Activated T-helper 1 cell treated with anti-CD3 and anti-CD28 coated beads, Interleukin-2, amount 50 U/mL, for 16 hours (primary cell): ENCODE measurements at places on chromosomes 5 and 9.

GRCh38 chr9:14325147-14325546 lies 11.2 kb upstream of the NFIB start:
- DNase-seq, result no peak

- DNase-seq, result no peak
These were observed at the start of gene FAM170A for GRCh38 chr5:119629339-119629738. Gene FAM170A (plus strand): TSS chr5:119629558. CDS start chr5:119629769, 211 bp downstream.

DNA sequence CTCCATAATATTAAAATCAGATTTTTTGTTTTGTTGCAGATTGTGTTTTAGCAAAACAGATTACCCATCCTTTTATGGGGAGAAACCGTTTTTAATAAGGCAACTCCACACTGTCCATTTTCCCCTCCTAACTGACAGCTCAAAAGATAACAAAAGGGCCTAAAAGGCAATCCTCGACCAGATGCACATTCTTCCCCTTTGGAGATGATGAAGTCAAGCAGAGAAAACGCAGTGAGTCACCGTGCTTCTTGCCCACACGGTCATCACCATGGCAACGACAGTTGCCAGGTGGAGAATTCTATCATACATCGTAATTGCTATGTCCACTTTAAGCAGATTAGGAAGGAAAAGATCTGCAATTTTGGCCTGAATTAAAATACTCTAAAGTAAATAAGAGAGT lies 96.4 kb downstream of the DIRAS2 start:
- no peak for DNase-seq

- no peak for DNase-seq
These were observed 26.3 kb upstream of the SYNPO start for GRCh38 chr5:150613991-150614660.

- no peak for DNase-seq
These were observed 269.9 kb downstream of the MAN2A1 start for GRCh38 chr5:109959652-109960051.

- no peak for DNase-seq
These were observed 1.4 kb upstream of the CSNK1A1 start for GRCh38 chr5:149552553-149553160.

DNA sequence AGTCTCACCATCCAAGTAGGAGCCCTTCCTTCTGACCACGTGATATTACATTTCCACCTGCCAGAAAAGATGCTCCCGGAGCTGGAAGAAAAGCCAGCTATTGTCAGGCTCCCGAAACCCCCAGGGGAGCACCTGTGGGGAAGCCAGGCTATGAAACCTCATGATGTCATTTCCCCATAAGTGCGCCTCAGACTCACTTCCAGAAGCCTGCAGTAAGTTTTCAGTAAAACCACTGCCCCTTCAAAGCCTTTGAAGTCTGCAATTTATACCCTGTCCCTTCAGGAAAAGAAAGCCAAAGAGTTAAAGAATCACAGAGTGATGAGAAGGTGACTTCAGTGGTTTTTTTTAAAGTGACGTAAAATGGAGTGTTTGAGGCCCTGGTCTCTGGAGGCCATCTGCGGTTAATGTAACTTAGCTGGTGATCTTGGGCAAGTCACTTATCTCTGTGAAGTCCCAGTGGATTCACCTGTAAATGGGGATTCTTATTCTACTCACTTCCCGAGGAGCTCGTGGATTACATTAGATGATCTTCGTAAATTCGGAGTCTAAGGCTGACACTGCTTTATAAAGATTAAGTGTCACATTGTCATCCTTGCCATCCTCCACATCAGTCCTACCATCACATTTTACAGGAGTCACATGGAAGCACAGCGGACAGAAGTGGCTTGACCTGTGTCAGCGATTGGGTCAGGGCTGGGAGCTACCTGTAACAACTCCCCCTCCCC lies 2.6 kb upstream of the SEMA6A start:
- no peak for DNase-seq

DNA sequence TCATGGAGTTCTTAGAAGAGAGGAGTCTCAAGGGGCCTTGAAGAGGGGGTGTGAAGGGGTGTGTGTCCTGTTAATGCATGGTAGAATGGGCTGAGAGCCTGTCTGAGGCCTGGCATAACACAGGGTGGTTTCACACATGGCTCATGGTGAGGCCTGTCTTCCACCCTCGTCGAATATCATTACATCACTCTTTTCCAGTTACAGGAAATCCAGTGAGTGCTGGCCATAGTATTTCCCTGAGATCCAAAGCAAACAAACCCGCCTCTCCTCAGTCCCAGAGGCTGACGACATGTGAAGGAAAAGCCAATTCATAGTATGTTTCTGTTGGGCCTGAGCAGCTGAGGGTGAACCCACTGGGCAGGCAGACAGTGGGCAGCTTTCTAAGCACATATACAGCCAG lies 159.4 kb upstream of the NR3C1 start:
- DNase-seq, result no peak

DNA sequence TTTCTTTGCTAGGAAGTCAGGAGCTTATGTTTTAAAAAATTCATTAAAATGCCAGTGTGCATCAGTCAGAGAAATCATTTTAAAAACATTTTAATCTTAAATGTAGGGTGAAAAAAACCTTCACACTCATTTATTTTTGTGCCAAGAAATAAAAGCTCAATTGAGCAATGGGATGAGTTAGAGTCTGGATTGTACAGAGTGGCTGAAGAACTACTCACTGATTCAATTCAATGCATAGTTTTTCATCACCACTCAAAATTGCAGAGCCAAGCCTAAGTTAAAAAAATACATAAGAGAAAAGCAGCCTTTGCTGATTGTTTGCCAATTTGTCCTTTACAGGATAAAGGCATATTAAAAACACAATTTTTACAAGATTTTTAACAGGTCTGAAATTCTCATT lies 168.2 kb upstream of the DMRTA1 start:
- DNase-seq, result no peak

- DNase-seq, result no peak
These were observed 84.9 kb downstream of the SLC28A3 start for GRCh38 chr9:84255696-84256095.

- no peak for DNase-seq
These were observed 59.5 kb upstream of the PCA3 start for GRCh38 chr9:76704593-76705204.

DNA sequence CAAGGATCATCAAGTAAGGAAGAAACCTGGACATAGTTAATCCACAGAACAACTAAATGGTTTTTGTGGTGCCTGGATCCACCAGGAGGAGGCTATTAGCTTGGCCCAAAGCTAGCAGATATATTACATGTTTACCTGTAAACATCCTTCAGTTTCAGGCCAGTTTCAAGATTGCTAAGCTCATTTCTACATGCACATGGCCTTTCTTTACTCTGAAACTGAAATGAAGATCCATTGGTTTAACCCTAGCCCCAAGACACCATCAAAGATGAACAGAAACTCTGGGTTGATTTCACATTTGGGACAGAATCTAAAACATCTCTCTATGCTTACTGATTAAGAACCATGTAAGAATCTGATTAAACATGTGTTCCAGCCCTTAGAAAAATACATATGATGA lies 611.8 kb downstream of the TLE1 start:
- DNase-seq, result no peak

GRCh38 chr9:99030092-99030511 lies 74.8 kb upstream of the TGFBR1 start:
- no peak for DNase-seq

DNA sequence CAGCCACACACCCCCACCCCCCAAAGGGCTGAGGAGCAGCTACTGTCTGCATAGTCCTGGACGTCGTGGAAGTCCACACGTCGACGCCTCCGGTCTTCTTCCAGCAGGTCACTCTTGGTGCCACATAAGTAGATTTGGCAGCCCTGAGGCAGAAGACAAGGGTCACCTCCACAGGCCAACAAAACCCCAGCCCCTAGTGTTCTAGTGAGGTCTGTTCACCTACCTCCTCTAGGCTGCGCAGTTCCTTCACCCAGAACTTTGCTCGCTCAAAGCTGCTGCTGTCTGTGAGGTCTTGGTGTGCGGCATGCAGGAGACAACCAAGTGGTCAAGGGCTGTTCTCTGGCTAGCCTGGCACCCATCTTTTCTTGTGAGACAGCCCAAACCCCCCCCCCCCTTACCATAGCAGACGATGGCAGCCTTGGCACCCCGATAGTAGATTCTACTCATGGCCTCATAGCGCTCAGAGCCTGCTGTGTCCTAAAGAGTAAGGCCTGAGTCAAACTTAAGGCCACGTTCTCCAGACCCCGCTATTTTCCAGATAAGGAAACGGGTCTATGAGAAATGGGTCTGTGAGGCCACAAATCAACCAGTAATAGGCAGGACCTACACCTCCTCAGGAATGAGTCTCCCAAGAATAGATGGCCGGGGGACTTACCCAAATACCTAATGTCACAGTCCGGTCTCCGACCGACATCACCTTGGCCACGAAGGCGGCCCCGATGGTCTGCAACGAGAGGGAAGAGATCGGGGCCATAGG lies 987 bp downstream of the RAB24 start:
- no peak for DNase-seq

GRCh38 chr5:56962286-56962685 lies 10.4 kb upstream of the MIER3 start:
- DNase-seq, result no peak

- DNase-seq, result no peak
These were observed 16.4 kb upstream of the C5orf58 start for GRCh38 chr5:170216257-170216864.

- DNase-seq, result no peak
These were observed 60.3 kb upstream of the RIOK2 start for GRCh38 chr5:97243353-97243752.

GRCh38 chr9:136855461-136856078 lies 3.4 kb downstream of the MAMDC4 start:
- no peak for DNase-seq

GRCh38 chr5:89179731-89180130 lies 296.7 kb upstream of the MEF2C start:
- no peak for DNase-seq

DNA sequence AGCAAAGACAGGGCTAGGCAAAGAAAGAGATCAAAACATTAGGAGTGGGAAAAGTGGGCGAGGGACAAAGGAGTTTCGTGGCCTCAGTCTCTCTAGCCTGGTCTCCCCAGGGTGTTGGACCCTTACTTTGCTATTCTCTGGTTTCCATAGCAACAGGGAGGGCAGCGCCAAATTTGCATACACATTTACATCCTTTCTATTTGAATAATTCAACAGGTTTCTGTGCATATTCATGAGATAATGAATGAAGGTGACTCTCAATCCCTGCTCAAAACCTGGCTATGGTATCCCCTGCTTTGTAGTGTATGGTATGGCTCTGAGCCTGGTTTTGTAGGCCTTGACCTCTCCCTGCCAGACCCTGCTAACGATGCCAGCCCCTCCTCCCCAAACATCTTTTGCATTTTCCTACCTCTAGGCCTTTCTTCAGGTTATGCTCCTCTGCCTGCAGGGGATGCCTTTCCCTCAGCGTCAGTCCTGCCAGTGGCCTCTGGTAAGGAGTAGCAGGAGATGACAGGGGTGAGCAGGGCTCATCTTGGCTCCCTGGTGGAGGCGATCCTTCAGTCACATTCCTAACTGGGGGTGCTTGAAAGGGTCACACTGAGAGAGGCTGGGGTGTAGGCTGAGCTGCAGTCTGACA lies 9.8 kb downstream of the RPP25L start:
- DNase-seq, result no peak

DNA sequence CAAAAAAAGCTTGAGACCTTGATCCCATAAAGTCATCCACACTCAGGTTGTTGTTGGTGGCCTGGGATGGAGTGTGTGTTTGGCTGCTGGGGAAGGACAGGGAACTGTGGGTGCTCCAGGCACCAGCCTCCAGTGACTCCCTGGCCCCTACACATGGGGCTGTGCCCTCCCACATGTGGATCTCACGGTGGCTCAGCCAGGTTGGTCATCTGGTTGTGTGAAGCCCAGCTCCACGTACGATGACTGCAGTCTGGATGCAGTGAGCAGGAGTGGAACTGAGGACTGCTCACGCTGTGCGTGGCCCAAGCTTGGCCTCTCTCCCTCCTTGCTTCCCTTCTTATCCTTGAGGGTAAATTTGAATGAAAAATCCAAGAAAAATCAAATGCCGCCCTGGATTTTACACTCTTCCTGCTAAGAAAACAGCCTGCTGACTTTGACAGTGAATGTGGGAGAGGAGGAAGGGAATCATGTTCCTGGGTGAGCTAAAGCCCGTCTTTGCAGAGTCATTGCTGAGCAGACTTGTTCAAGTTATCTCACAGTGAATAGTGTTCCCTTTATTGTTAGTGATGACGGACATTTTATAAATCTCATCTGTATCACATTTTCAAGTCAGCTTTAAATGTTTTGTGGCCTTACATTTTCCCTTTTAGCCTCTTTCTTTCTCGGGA lies 65.1 kb upstream of the CACNA1B start:
- no peak for DNase-seq

- no peak for DNase-seq
These were observed 195.4 kb downstream of the HSPA4 start for GRCh38 chr5:133247151-133247709.

GRCh38 chr5:54514291-54514690 lies 3.3 kb upstream of the SNX18 start:
- DNase-seq, result no peak

- DNase-seq, result no peak
These were observed 90.4 kb downstream of the PGM5 start for GRCh38 chr9:68446836-68447235.

GRCh38 chr5:175131432-175131831 lies 312.6 kb downstream of the DRD1 start:
- DNase-seq, result no peak
